ENCODE measurements at places on chromosomes 2 and 18.

- no peak for DNase-seq
Measured at GRCh38 chr18:8176554-8176953, 432.7 kb upstream of the RAB12 start.

DNA sequence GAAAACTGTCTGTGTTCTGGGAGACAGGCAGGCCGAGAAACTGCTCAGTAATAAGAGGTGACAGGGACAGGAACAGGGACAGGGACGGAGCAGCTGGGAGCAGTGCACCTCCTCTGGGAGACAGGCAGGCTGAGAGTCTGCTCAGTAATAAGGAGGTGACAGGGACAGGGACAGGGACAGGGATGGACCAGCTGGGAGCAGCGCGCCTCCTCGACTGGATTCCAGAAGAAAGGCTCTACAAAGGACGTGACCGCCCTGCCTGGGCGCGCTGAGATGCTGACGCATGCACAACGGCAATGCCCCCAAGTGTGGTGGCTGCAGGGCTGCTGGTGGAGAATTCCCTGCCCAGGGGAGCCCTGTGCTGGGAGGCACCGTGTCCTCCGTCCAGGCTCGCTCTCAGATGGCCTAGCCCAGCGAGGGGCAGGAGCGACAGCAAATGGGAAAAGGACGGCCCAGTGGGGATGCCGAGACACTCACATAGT, 44.2 kb upstream of the PXDN start:
- DNase-seq, result no peak

GRCh38 chr2:196823750-196824522, 14.8 kb upstream of the C2orf66 start:
- DNase-seq, result no peak

- DNase-seq, result no peak
Measured at GRCh38 chr18:69152436-69152835, 248.3 kb upstream of the DOK6 start.

GRCh38 chr2:37418956-37419355, 74.5 kb downstream of the QPCT start:
- no peak for DNase-seq

DNA sequence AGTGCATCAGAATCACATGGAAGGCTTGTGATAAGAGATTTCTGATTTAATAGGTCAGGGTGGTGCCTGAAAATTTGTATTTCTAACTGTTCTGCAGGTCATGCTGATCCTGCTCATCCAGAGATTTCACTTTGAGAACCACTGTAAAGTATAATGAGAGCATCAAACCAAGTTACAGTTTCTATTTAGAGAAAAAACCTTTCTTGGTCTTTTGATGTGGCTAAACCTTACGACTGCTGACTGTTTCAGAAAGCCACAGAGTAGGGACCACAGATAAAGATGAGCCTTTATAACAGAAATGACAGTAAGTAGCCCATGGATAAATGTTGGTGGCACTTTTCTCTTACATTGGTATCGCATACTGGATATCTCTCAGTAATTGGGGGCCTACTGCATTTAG, 109.4 kb upstream of the FANCL start:
- no peak for DNase-seq
